GM12865 (cell line): ENCODE measurements at places on chromosomes 13 and 19.

- DNase-seq = no peak
These were observed 3.6 kb upstream of the A1BG start for GRCh38 chr19:58356766-58357480.

- DNase-seq = no peak
These were observed 41.1 kb upstream of the MAP3K10 start for GRCh38 chr19:40150170-40150569.

GRCh38 chr19:1418496-1418775 is 11.1 kb downstream of the DAZAP1 start:
- no peak for DNase-seq

- DNase-seq = no peak
These were observed 133.1 kb downstream of the CRYL1 start for GRCh38 chr13:20392530-20392929.

GRCh38 chr13:28505543-28506135 is 10.7 kb upstream of the FLT1 start:
- no peak for DNase-seq

GRCh38 chr19:14440049-14440448 is 6.9 kb downstream of the PKN1 start:
- DNase-seq = peak; percentile 88

DNA sequence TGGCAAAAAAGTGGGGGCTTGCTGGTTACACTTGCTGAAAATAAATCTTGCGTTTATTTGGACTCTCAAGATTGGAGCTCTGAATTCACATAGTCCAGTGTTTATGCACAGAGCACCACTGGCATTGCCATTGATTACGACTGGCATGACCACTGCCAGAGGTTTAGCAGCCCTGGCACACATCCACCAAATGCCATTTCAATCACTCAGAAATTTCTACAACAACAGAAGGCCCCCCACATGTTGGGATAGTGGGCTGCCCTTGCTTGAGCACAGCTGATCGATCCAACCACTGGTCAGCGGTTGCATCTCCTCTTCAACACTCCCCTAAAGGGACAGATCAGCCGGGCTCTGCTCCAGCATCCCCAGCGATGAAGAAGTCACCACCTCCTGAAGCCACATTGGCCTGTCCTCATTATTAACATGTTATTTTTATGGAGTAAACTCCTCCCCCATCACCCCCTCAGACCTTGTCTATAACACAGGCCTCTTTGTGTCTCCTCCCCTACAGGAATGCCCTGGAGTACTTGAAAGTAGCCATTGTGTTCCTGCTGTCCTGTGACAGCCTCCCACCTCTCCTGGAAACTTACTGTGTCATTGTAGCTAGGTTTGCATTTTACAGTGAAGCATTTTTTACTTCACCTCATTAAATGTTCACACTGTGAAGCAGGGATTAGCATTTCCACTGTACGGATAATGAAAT is 51.3 kb downstream of the CDADC1 start:
- no peak for DNase-seq

GRCh38 chr13:98900442-98900841 is 77.4 kb downstream of the DOCK9 start:
- DNase-seq = no peak

- peak; percentile 65 for DNase-seq
These were observed 943 bp downstream of the SLAIN1 start for GRCh38 chr13:77698201-77699058.

- DNase-seq = no peak
These were observed 64.6 kb upstream of the KL start for GRCh38 chr13:32951580-32951979.

DNA sequence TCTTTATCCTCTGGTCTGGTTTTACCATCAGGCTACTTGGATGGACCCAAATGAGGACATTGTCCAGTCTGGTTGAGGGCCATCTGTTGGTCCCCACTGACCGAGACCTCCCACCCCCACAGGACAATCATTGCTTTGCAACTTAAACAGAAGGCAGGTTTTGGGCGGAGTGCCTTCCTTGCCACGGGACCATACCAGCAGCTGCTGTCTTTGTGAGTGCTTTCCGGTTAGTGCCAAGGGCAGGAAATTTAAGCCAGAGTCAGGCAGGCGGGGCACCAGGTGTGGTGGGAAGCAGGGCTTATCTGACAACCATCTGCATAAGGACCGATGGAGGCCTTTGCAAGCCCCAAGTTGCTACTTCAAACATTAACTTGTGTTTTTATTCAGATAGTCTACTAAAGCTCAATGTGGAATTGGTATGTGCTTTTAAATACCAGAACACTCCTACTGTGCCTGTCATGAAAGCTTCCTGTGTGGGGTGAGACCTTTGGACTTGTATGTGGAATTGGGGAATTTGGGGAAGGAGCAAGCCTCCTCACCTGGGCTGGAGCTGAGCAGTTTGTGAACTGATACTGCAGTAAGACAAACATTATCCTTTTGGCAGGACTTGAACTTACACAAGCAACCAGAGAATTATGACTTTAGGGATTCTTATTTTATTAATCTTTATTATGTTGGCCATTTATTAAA is 39.3 kb upstream of the UBE2L5 start:
- DNase-seq = no peak

DNA sequence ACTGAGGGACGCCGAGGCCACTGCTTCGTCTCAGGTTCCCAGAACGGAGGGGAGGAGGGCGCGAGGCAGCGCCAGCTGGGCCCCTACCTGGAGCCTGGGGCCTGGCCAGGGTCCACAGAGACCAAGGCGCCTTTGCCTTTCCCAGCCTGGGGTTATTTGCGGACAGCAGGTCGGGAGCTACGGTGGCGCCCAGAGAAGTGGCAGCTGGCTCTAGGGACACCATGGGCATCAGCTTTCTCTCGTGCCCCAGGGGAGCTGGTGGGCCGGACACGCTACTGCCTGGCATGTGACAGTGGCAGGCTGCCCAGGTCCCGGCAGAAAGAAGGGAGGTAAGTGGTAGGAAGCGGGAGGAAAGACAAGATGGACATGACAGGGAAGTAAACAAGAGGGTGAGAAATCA is 19.0 kb downstream of the AKT2 start:
- no peak for DNase-seq

GRCh38 chr13:109938255-109938936 is 152.0 kb upstream of the IRS2 start:
- no peak for DNase-seq
